Foreskin melanocyte (primary cell): ENCODE measurements at places on chromosomes 11 and 22.
A peak's percentile ranks its signal among the peaks of the same experiment; 100 is the strongest.

DNA sequence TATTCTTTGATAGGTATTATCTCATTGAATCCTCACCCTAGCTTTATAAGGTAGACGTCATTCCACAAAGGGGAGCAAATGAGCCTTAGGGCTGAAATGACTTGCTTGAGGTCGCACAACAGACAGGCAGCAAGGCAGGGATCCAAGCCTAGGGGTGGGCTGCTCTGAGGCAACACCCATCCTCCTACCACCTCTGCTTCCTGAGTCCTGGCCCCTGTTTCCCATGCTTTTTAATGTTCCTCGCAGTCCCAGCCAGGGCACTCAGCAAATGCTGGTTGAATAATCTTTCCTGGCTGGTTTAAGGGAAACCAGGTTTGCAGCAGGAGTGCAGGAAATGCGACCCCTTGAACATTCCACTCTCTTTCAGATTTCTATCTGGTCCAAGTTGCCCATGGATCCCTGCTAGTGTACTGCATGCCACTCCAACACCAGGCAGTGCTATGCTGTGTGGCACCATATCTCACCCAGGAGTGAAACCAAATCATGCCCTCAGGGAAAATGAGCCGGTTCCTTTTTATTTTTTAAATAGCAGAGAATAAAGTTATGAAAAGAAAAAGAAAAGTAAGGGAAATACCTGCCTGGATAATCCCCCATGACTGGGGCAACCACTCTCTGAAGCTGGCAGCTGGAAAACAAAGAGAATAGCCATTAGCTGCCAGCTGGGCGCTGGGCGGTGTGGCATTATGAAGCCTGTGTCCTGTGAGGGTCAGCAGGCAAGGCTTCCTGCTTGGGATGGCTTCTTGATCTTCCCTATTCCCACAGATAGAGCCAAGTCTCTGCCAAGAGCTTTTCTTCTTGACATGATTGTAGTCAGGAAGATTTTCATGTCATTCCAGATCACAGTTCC, 21.8 kb downstream of the MICAL2 start:
- DNase-seq: no peak

GRCh38 chr11:113262594-113262993, 51.8 kb upstream of the TTC12 start:
- DNase-seq: no peak

DNA sequence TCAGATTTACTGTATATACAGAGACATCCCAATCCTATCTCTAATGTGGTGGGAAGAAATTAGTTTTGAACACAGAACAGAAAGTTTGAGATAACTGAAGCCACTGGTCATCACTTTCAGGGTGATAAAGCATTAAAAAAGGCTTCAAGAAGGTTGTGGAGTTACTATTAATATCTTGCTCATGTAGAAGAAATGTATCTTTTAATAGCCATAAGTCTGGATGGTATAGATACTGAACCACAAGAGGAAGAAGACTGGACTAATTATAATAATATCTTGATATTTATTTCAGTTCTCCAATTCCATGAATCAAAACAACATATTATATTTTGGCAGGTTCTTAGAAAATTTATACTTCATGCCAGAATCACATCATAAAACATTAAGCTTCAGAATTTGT, 137.1 kb downstream of the TMEM135 start:
- DNase-seq: no peak

- DNase-seq: no peak
These were observed 747.9 kb downstream of the OPCML start for GRCh38 chr11:132784441-132784840.

- no peak for DNase-seq
These were observed 800.9 kb upstream of the TENM4 start for GRCh38 chr11:80241766-80242165.

DNA sequence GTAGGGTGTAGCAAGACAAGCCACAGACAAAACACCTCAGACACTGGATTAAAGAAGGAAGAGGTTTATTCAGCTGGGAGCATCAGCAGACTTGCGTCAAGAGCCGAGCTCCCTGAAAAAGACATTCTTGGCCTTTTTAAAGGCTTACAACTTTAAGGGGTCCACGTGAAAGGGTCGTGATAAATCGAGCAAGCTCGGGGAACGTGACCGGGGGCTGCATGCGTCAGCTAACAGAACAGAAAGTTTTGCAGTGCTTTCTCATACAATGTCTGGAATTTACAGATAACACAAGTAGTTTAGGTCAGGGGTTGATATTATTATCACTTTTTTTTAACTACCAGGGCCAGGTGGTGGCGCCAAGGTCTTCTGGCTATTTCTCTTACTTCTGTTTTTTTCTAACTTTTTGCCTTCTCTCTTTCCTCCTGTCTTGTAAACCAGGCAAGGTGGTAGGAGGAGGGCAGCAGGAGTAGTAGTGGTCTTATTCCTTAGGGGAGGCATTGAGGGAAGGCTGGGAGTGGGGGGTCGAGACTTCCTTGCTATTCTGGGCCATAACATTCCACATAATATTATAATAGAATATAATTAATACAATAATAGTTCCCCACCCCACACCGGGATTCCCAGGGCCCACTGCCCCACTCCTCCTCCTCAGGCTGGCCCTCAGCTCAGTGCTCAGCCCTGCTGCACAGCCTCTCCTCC, 587 bp upstream of the ALDH3B1 start:
- DNase-seq: no peak

DNA sequence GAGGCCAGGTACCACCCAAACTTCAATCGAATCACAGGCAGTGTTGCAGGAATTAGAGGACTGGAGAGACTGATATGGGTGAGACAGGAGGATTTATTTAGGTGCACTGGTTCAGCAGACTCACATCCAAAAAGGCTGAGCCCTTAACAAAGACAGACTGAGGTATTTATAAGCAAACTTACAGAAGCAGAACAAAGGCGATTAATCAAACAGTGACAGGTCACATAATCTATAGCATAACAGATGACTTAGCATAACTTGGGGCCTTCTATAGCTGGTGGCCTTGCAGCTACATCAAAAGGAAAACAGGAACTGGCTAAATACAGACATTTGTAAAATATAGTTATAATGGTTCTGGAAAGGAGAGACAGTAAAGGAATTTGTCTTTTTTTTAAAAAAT, 2.1 kb downstream of the APOBEC3B start:
- no peak for DNase-seq

- no peak for DNase-seq
These were observed 396 bp downstream of the OSBP start for GRCh38 chr11:59615120-59615636.

DNA sequence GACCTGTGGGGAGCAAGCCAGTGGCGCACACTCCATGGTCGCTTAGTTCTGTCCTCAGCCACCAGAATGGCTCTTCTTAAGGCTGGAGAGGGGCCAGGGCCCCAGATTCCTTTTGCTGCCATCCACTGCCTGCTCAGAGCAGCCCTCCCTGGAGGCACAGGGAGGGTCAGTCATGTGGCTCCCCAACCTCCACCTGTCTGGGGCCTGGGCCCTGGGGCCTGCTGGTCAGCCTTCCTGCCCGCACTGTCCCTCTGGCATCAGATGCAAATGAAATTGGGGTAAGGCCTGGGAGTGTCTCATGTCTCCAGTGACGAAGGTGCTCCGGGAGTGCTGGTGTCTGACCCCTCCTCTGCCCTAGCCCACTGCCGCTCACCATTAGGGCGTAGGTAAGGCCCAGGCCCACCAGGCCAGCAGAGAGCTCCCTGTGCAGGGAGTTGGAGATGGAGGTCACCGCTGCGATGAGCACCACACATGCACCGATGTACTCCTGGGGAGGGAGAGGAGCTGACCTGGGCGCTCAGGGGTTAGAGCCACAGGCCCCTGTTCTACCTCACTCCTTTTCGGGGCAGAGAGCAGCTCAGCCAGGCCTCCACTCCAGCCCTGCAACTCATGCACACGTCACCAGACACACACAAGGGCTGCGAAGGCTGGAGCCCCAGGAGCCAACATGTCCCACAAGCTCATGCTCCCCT, 9.0 kb upstream of the KCNJ11 start:
- no peak for DNase-seq

- peak; percentile 36 for DNase-seq
These were observed 69.7 kb upstream of the BMAL1 start for GRCh38 chr11:13207665-13208594.

DNA sequence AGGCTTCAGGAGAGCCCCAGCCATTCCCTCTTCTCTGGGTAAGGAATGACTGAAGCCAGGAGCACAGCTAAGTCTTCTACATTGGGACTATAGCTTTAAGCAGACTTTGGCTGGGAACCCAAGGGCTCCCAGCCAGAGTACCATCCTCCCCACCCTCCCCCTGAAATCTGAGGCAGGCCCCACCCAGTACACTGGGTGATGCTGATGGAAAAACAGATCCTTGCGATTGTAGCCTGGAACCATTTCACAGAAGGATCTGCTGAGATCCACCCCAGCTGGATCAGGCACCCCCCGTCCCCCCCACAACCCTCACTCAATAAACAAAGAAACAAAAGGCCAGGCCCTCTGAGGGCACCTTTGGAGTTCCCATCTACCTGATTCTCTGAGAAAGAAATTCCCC, 39.8 kb downstream of the IL18BP start:
- no peak for DNase-seq

GRCh38 chr11:60875366-60876167, 8.2 kb downstream of the ZP1 start:
- DNase-seq: no peak

GRCh38 chr11:69171476-69172240, 15.9 kb downstream of the SMIM38 start:
- DNase-seq: no peak

- DNase-seq: no peak
These were observed 77.2 kb downstream of the MORC2 start for GRCh38 chr22:30891443-30891755.

GRCh38 chr11:33842236-33842915, 49.5 kb downstream of the LMO2 start:
- DNase-seq: no peak

DNA sequence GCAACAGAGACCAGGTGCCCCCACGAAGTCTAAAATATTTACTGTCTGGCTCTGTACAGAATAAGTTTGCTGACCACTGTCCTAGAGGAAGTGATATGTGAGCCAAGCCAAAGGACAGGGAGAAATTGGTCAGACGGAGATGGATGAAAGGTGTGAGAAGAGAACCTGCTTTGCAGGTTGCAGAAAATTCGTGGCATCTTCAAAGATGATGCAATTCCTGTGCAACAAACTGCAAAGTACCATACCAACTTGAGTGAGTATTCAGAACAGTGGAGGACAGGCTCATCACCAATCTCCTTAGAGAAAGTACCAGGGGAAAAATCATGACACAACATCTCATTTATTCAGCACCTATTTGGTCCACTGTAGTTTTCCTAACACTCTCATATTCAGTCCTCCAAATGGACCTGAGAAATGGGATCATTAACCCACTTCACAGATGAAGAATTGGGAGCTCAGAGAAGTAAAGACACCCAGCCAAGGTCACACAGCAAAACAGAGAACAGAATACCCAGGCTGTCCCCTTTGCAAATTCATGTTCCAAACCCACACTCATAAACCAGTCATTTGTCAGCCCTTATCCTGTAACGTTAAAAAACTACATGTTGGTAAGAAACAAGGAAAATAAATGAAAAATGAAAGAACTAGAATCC, 536.8 kb downstream of the MIAT start:
- no peak for DNase-seq

GRCh38 chr11:72114570-72114969, 2.1 kb upstream of the ANAPC15 start:
- no peak for DNase-seq

GRCh38 chr22:49950396-49950994, 10.1 kb upstream of the PIM3 start:
- DNase-seq: no peak

DNA sequence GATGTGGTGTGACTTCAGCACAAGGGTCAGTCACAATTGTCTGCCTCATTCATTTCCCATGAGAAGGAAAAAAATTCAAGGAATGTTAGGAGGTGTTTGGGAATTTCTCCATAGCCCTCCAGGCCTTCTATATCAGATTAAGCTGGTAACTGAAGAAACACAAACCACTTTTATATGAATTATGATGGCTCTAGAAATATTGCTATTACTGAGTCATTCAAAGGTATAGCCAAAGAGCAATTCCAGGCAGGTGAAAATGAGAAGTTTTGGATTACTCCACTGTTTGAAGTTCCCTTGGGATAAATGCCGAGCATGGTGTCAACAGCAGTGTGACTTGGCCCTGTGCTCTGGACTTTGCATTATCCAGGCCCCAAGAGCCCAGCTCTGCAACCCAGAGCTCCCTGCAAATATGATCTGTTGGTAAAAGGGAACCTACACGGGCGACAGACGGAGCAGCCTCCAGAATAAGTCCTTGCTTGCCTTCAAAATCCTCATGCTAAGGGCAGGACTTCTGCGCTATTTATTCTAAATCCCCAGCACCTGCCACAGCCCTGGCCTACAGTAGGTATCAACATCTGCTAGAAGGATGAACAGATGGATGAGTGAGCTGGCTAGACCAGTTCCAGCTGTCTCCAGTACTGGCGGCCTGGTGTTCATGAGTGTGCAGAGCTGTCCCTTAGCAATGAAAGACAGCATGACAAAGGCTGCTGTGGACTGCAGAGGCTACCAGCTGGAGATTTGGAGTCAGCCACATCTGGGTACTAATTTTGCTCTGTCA, 67.5 kb upstream of the ZBED5 start:
- DNase-seq: no peak

GRCh38 chr22:28438183-28438768, 241.4 kb downstream of the TTC28 start:
- no peak for DNase-seq

- DNase-seq: no peak
These were observed 25.4 kb downstream of the TPBGL start for GRCh38 chr11:75265851-75266531.

- no peak for DNase-seq
These were observed 33.3 kb upstream of the CCDC34 start for GRCh38 chr11:27396259-27396839.

GRCh38 chr22:32199961-32200360, 4.9 kb downstream of the RFPL2 start:
- DNase-seq: no peak

DNA sequence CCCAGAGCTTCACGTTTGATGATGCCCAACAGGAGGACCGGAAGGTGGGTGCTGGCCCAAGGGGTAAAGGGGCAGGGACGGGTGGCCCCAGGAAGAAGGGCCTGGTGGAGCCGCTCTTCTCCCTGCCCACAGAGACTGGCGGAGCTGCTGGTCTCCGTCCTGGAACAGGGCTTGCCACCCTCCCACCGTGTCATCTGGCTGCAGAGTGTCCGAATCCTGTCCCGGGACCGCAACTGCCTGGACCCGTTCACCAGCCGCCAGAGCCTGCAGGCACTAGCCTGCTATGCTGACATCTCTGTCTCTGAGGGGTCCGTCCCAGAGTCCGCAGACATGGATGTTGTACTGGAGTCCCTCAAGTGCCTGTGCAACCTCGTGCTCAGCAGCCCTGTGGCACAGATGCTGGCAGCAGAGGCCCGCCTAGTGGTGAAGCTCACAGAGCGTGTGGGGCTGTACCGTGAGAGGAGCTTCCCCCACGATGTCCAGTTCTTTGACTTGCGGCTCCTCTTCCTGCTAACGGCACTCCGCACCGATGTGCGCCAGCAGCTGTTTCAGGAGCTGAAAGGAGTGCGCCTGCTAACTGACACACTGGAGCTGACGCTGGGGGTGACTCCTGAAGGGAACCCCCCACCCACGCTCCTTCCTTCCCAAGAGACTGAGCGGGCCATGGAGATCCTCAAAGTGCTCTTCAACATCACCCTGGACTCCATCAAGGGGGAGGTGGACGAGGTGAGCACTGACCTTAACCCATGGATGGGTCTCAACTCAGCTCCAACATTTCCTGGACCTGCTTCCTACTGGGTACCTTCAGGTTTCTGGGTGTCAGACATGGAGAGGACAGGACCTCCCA, 2.0 kb downstream of the RIC8A start:
- no peak for DNase-seq
